SK-MEL-5 (cell line): ENCODE measurements at places on chromosomes 5 and 9. TPM values are rescaled to one million over a fixed set of nuclear protein-coding genes. Genes with fewer than 3 reads are reported as not detected.

HMCN2 gene
- total RNA-seq = 0.03 TPM in 1 of 2 replicates, not detected in the other

OBP2B gene
- not detected in 2 replicates for total RNA-seq

IFNK gene
- not detected in 2 replicates for total RNA-seq

FAM13B gene
- 22.7 and 27.3 TPM in 2 replicates for total RNA-seq

S1PR3 gene
- 0.50 and 0.56 TPM in 2 replicates for total RNA-seq

GABRA1 gene
- not detected in 2 replicates for total RNA-seq

FAXDC2 gene
- total RNA-seq = 13.7 and 15.2 TPM in 2 replicates

SLC28A3 gene
- total RNA-seq = not detected in 2 replicates

FIBCD1 gene
- total RNA-seq = 0.26 and 0.67 TPM in 2 replicates

NTMT1 gene
- 35.7 and 41.0 TPM in 2 replicates for total RNA-seq

NUP214 gene
- 12.7 and 13.2 TPM in 2 replicates for total RNA-seq

FAM151B gene
- 3.0 and 3.8 TPM in 2 replicates for total RNA-seq

SNCAIP gene
- not detected in 2 replicates for total RNA-seq

SPARC gene
- total RNA-seq = 1,245 and 1,275 TPM in 2 replicates

GARIN3 gene
- not detected in 2 replicates for total RNA-seq

TDRD7 gene
- total RNA-seq = 92.8 and 97.1 TPM in 2 replicates

ZDHHC21 gene
- total RNA-seq = 3.5 and 3.8 TPM in 2 replicates

TAF11L5 gene
- total RNA-seq = not detected in 2 replicates

PTPA gene
- 88.1 and 95.8 TPM in 2 replicates for total RNA-seq

PDE4D gene
- 59.7 and 62.6 TPM in 2 replicates for total RNA-seq

ADGRD2 gene
- not detected in 2 replicates for total RNA-seq

C8G gene
- total RNA-seq = 0.45 and 0.53 TPM in 2 replicates

LCN9 gene
- not detected in 2 replicates for total RNA-seq

ENTPD2 gene
- not detected in 2 replicates for total RNA-seq

CTNND2 gene
- 0.85 and 1.2 TPM in 2 replicates for total RNA-seq

ECM2 gene
- not detected in 2 replicates for total RNA-seq

AGGF1 gene
- 31.4 and 39.1 TPM in 2 replicates for total RNA-seq

SUSD3 gene
- total RNA-seq = 0.90 and 1.3 TPM in 2 replicates

TCOF1 gene
- total RNA-seq = 20.8 and 25.7 TPM in 2 replicates

TNC gene
- 106 and 132 TPM in 2 replicates for total RNA-seq

PKD2L2 gene
- 0.11 TPM in 2 replicates for total RNA-seq

NSD1 gene
- 21.9 and 23.5 TPM in 2 replicates for total RNA-seq

SPATA6L gene
- 0.08 and 1.3 TPM in 2 replicates for total RNA-seq

LMX1B gene
- total RNA-seq = 2.7 and 5.6 TPM in 2 replicates

SOHLH1 gene
- total RNA-seq = 0.27 TPM in 1 of 2 replicates, not detected in the other
